ENCODE measurements at places on chromosomes 6 and 20.

DNA sequence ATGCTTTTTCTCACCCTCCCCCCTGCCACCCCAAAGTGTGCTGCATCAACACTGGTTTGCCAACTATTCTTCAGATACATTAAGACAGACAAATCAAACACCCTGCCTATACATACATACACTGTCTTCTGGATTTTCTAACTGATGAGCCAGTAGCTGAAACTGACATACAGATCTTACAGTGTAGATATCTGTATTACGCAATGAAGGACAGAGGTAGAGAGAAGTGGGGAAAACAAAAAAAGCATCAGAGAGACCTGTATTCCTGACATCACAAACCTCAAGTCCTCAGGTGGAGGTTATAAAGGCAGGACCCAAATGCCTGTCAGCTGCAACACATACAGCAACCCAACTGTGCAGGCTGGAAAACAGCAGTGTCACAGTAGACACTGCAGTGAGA is 535.4 kb downstream of the HACE1 start:
- DNase-seq: no peak

DNA sequence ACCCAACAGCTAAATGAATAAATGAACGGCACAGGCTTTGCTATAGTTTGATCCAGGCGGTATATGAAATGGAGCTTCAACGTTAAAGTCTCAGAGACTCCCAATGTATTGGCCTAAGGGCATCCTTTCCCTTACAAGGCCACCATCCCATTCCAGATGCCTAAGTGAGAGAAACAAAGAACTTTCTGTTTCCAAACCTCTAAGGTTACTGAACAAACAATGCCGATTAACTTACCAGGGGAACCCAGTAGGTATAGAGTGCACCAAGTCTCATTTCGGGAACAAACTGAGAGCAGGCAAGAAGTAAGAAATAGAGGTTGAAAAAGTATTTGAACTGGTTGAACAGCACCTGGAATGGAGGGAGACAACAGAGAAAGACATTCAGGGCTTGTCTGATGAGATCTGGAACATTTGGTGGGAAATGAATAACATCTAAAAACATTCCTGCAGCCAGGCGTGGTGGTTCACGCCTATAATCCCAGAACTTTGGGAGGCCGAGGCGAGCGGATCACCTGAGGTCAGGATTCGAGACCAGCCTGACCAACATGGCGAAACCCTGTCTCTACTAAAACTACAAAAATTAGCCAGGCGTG is 42.5 kb downstream of the ATP9A start:
- DNase-seq: no peak

GRCh38 chr20:20184149-20184548 is 131.8 kb downstream of the CFAP61 start:
- peak; percentile 30 for DNase-seq

GRCh38 chr6:133291671-133292070 is 50.5 kb downstream of the EYA4 start:
- no peak for DNase-seq

DNA sequence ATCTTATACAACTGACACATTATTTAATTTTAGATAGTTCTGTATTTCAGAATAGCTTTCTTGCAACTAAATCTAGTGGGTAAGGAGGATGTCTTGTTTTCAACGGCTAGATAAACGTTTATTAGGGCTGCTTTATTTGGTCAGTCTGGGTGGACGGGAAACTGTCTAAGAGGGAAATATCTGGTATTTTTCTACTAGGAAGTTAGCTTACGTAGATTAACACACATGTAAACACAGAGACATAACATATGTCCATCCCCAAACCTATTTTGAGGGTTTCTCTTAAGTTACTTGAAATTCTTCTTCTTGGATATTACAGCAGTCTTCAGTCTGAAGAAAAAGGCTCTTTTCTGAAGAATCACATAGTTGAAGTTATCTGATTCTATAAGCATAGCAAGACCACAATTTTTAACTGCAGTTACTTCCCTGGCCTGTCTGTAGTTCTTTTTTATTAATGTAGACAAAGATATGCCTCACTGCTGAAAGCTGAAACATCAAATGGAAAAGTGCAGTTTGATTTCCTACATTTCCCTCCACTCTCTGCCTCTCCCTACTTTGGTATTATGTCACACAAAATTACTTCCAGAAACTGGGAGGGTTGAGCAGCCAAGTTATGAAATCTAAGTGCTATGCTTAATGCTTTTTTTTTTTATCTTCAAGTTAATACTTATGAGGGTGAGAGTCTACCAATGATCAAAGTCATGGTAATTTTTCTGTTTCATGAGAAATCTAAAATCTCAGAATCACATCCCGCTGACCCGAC is 37.4 kb downstream of the PLAGL1 start:
- no peak for DNase-seq

- DNase-seq: no peak
Observed at GRCh38 chr20:63648895-63649589, 4.2 kb downstream of the STMN3 start.

GRCh38 chr6:37819802-37820717 is 533 bp downstream of the ZFAND3 start:
- DNase-seq: peak; percentile 35
